ENCODE measurements at places on chromosomes 2 and 18.

- no peak for DNase-seq
Measured at GRCh38 chr18:58538604-58539386, 90.1 kb downstream of the ALPK2 start.

GRCh38 chr18:46072376-46072867, 362 bp upstream of the PSTPIP2 start:
- no peak for DNase-seq

GRCh38 chr2:45945302-45945717, 293.8 kb downstream of the PRKCE start:
- no peak for DNase-seq

- DNase-seq: no peak
Measured at GRCh38 chr2:222127660-222128059, 171.1 kb downstream of the PAX3 start.

- no peak for DNase-seq
Measured at GRCh38 chr18:35192415-35192814, 48.4 kb upstream of the ZNF397 start.

DNA sequence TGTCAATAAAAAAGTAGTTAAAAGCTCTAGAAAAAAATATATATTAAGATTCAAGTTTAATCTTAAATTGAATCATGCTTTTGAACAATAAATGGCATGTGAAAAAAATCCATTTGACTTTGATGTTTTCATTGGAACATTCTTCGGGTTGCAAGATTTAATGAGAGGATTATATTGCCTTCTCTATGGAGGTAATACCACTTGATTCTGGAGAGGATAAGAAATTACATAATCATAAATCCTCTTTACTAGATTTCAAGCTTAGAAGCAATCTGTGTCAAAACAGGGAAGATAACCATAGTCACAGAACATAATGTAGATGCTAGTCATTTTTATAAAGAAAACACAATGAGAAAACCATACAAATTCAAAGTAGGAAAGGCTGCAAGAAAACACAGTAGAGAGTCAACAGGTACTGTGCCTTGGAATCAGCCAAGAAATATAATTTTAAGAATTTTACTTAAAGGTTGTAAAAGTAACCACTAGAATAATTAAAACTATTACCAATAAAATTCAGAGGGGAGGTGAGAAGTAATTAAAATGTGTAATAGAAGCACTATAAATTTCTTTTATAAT, 18.7 kb upstream of the MAPRE2 start:
- no peak for DNase-seq

GRCh38 chr2:178767094-178768060, 39.8 kb downstream of the TTN start:
- DNase-seq: no peak

GRCh38 chr2:158043181-158043948, 58.3 kb upstream of the UPP2 start:
- no peak for DNase-seq

DNA sequence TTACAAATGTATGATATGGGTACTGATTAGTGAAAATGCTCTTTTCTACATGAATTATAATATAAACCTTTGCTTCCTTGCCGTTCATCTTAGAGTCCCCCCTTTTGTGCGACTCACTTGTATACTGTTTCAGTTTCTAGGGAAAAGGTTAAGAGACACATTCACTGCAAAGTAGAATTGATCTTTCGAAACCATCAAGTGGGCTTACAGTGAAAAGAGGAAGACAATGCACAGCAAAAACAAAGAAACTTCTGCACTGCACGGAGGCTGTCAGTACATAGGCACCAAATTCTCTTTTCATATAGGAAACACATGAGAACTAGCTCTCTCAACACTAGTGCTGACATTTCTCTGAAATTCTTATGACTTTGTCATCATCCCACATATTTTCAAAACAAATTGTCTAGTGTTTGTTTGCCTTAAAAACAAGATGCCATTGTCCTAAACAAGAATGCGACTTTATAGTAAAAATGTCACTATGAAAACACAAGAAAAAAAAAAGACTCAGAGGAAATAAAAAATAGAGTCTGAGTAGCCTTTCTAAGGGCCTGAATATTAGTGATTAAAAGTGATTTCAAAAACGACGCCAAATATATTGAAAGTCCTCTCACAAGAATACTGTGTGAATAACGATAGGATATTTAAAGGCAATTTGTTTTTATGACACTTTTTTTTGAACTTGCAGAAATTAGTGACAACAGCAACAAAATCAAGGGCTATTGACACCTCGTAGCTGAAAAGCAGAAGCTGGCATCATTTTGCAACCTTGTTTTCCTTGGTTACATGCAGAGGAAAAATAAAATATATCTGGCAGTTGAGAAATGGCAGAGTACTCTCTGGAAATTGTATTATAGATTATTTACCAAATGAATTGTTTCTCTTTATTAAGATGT, 827.0 kb downstream of the BCL11A start:
- no peak for DNase-seq

DNA sequence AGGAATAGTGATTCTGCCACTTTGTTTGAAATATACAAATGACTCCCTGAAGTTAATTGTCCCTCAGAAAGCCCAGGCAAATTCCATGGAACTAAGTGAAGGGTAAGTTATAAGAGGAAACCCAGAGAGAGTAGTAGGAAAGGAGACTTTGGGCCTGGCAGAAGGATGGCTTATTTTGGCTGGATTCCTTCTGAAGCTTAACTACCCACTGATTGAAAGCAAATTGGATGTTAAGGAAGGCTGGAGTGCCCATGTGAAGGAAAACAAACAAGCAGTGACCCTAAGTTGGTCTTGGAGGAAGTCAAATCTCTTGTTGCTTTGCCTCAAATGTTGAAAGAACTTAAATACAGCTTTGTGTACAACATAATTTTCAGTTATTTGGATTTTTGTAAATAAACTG, 1106.4 kb upstream of the ZEB2 start:
- no peak for DNase-seq

GRCh38 chr2:119491776-119492525, 32.3 kb downstream of the SCTR start:
- DNase-seq: peak; percentile 46

DNA sequence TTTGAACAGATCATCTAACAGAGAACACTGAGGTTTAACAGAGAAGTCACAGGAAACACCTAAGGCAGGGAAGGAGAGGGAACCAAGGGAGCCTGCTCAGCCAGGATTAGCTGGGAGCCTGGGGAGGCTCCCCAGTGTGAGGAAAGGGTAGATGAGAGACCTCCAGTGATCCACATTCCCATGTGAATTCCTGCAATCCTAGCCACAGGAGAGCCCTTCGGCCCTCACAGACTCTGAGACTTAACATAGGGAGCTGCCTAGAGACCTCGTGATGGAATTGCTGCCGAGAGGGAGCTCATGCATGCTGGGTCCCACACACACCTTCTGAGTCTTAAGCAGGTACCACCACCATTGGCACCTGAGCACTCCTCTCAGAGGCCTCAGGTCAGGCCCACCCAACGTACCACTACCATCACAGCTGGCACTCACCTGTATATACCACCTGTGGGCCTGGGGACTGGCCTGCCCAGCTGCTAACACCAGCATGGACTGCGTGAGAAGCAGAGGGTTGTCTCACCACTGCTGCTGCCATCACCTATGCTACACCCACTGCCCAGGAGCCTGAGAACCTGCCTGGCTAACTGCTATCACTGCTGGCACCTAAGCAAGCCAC, 225.9 kb upstream of the RASGRP3 start:
- DNase-seq: no peak

DNA sequence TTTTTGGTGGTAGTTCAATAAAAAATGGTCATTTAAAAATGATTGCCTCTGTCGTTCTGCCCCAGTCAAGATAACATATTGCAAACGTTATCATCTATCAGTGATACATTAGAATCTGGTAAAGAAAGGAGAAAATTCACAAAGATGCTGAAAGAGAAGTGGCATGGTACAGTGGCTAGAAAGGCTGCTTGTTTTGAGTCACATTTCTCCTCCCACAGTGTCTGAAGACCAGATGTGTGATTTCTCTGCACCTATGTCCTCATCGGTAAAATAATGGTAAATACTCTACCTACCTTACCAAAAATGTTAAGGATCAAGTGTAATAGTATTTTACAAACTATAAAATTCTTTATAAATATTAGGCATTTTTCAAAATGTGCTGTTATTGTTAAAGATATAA, 76.1 kb upstream of the NOSTRIN start:
- DNase-seq: no peak

DNA sequence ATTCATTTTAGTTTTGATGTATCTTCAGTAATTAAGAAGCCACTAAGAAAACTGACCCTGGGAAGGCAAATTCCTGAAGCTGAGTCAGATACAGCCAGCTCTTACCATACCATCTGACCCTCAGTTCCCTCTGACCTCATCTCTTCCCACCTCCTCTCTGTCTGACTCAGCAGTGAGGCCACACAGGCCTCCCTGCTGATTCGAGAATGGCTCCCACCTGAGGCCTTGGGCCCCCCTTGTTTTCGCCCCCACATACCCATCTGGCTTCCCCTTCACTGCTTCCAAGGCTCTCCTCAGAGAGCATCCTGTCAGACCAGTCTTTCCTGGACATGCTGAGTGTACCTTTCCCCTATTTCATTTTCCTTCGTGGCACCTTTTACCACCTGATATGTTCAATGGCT, 71.0 kb upstream of the CYP1B1 start:
- DNase-seq: no peak

DNA sequence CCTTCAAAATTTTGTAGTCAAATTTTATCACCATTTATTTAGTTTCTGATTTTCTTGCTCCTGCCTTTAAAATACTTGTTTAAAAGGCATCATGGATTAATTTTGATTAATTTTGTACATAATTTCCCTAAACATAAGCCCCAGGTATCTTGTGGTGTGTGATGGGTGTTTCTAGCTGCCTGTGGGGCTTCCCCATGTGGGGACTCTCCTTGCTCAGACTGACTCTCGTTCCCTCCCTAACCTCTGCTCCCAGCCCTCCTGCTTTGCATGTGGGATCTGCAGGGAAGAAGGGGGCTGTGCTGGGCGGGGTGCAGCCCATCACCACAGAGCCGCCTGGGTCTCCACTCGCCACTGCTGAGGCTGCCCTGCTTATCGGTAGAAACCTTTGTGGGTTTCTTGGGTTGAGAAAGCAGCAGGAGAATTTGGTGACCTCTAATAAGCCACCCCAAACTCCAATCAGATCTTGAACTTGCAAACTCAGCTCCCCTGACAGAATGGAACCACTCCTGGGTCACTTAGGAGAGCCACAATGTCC, 72.5 kb downstream of the MRPS9 start:
- no peak for DNase-seq
